ENCODE measurements at places on chromosomes 4 and X.

DNA sequence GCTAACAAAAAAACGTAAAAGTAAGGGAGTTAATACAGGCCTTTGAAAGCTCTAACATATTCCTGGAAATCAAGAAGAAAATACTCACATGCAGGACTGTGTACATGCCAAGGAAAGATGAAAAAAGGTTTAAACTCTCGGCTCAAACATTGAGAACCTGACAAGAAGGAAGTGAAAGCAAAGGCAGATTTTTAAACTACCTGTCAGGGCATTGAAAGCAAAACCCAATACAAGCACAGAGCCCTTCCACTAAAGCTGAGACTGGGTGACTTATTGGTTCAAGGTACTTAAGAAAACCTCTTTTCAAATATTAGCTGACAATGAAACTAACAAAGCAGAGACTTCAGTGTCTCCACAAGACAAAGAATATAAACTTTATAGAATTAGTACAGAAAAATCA, 313.0 kb upstream of the GRID2 start:
- DNase-seq, result no peak

DNA sequence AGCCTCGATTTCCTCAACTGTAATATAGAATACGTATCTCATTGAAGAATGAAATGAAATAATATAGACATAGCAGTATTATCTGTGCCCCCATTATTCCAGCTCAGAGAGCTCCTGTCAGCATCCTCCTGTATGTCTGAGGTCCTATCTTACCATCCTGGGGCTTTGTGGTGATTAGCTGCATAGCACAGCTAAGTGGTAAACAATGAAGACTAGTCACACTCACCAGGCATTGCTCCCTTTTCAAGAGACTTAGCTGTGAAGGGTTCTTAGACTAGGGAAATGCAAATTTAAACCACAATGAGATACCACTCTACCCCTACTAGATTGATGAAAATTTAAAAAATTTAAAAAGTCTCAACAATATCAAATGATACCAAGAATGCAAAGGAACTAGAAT, 172.9 kb downstream of the SLC39A8 start:
- no peak for DNase-seq

DNA sequence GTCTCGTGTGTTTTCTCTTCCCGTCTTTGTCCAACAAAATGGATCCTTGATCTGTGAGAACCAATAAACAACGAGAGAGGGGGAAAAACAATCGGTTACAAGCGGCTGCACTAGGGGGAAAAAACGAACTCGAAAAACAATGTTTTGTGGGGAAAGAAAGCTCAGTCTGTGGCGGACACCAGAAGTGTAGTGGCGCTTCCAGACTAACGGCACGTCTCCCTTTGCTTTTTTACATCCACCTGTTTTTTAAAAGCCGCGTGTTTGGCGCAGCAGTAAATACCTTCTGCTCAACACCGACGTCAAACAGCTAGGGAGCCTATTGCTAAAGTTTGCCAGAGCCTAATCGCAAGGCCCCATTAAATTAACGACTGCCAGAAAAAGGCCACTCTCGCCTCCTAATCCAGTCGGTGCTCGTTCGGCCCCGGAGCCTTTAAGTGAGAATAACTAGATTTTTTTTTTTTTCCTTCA, 3.3 kb downstream of the NKX6-1 start:
- no peak for DNase-seq

DNA sequence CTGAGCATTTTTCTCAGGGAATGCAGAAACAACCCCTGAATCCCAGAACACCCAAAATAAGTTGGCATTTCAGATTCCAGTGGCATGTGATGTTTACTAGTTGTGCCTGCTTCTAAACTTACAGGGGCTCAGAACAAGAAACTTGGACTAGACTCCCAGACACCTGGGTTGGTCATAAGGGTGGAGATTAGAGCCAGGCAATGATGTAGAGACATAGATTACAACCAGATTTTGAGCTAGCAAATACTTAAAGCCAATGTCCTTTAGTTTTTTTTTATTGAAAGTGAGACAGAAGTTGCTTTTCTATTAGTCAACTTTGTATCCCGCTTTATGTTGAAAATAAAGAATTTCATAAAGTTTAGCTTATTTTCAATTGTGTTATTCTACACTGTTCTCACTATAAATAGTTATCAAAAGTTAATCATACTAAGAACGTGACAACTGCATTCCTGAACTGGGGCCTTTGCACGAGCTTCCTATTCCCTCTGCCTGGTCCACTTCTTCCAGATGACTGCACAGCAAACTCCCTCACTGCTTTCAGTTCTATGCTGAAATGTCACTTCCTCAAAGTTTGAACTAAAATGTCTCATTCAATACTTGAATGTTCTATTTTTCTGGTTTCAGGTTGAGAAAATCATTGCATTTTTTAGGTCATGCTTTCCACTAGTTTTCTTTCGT, 224.7 kb upstream of the PPP1R2C start:
- no peak for DNase-seq

DNA sequence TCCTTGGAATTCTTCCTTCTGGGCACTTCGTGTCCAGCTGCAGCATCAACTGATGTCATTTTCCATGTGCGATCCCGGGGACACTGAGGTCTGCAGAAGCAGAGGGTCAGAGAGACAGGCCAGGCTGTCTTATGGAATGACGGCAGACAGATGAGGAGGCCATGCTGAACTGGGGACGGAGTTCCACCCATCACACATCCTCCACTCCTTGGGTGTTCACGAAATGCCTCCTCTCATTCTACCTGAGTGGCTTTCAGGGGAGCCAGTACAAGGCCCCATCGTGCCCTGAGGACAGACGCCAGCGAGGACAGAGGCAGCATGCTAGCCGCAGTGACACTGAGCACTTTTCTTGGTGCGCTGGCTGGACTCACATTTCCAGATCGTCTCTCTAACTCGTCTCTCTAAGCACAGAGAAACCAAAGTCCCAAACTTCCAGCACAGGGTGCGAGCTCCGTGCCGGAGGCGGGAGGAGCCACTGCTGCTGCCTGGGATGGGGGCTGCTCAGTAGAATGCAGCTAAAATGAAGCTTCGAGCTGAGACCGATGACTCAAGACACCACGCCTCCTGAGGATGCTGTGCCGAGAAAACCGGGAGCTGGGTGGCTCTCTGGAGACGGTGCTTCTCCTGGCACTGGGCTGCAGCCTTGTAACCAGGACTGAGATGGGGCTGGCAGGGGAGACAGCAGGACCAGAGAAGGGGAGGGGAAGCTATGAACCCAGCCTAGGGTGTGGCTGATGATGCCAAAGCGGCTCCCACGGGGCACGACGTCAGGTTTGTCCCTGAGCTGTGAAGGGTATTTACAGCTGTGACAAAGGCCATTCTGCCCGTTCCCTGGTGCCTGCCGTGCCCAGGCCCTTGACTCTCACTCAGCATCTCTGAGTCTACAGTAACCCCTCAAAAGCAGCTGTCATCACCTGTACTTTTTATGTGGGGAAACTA, 8.2 kb downstream of the ABLIM2 start:
- DNase-seq, result no peak

DNA sequence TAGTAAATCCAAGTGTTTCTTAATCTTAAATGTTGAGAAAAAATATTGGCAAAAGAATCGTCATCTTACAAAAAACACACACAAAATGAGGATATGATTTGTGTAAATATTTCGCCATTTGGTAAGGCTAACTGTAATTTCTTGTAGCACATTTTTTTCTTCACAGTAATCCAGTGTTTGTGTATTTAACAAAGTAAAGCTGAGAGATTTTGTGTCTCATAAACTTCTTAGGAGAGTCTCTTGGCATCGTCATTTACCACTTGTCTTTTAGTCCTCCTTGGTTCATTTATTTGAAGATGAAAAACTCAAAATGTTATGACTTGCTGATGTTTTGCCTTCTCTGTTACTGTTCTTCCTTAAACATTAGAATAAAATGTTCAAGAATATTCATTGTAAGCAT, 326.7 kb upstream of the PITX2 start:
- no peak for DNase-seq

GRCh38 chr4:101141230-101141629, 206.1 kb downstream of the PPP3CA start:
- DNase-seq, result no peak

GRCh38 chr4:173170182-173170778, 1.7 kb downstream of the GALNT7 start:
- DNase-seq, result no peak

DNA sequence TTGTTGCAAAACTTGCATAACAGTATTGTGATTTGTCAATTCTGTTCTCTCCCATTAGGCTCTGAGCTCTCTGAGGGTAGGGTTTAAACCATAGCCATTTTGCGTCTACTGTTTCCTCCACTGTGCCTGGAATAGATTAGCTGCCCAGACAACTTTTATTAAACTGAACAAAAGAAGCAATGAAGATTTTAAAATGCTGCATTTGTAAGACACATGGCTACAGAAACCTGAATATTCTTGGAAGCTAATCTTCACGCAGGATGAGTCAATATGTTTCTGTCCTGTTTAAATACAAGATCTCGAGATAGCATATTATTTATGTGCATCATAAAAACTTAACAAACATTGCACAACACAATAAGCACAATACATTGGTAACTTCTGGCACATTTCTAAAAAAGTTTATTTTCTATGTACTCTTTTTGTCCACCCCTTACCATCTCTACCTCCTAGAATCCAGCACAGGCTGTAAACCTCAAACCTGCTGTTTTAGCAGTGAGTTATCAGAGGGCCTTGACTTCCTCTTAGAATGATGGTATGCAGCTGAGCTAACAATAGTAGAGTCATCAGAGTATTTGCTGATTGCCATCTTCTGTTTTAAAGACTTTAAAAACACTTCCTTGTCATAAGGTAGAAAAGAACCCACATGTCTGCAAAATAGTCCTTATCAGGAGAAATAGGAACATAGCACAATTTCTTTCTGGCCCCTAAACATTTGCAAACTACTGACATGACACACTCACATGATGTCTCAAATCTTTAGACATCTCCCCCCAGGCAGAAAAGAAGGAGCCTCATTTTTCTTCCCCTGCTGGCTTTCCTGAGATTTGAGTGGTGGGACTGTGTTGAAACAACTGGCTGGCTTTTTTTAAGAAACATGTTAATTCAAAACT, 10.6 kb upstream of the CCNG2 start:
- no peak for DNase-seq

DNA sequence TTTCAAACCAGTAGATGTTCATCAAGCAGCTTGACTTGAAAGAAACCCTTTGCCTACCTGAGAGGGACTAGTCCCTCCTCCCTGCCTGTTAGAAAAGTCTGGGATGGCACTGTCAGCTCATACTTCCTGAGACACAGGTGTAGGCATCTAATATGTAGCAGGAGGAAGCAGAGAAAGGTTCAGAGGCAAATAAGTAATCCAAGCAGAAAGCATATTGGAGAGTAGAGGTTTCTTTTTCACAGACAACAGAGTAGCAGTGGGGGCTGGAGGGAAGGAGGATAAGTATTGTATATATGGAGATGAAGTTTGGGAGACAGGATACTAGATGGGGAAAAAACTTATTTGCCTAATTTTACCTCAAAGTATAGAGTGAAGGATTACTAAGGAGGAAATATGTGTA, 81.5 kb downstream of the FNIP2 start:
- no peak for DNase-seq

GRCh38 chrX:69150281-69150960, 14.8 kb downstream of the PJA1 start:
- no peak for DNase-seq

DNA sequence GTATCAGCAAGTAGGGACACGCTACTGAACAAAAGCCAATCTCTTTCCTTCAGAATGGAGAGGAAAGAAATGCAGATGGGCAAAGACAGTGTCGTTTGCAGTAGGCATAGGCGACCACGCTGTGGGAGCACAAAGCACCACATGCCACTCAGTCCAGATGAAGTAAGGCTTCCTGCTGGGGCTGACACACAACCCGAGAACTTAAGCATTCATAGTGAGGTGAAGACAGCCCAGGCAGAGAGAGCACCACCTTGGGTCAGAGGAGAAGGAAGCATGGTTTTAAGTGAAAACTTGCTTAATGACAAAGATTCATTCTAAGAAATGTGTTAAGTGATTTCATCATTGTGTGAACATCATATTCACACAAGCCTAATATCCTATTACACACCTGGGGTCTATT, 238.8 kb downstream of the MGST2 start:
- no peak for DNase-seq

- DNase-seq, result no peak
These were observed 61.1 kb downstream of the DCLK2 start for GRCh38 chr4:150139297-150139865.

GRCh38 chrX:105865709-105866108, 43.4 kb downstream of the NRK start:
- DNase-seq, result no peak

DNA sequence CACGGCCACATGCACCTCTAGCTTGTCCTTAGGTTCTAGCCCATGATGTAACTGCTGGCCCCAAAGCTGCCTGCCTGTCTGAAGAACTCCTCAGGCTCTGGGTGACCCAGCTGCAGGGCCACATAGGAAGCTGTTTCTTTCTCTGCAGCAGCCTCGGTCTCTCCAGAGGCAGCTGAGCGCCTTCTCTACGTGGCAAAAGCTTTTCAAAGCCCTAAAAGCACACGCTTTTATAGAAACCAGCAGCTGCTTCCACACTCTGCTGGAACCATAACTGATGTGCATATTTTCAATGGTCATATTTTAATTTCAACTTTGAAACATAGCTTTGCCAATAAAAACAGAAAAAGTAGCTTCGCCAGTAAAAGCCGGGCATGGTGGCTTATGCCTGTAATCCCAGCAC, 37.4 kb downstream of the FAM53A start:
- no peak for DNase-seq

- DNase-seq, result no peak
These were observed 50.0 kb downstream of the FGFBP1 start for GRCh38 chr4:15888515-15888914.

DNA sequence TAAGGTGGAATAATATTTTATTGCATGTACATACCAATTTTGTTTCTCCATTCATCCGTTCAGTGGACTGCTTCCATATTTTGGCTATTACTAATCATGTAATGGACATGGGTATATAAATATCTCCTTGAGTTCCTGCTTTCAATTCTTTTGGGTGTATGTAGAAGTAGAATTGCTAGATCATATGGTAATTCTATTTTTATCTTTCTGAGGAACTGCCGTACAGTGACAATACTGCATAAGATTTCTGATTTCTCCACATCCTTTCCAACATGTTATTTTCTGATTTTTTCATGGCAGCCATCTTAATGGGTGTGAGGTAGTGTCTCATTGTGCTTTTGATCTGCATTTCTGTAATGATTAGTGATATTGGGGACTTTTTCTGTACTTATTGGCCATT, 19.2 kb downstream of the ALPK1 start:
- DNase-seq, result no peak

DNA sequence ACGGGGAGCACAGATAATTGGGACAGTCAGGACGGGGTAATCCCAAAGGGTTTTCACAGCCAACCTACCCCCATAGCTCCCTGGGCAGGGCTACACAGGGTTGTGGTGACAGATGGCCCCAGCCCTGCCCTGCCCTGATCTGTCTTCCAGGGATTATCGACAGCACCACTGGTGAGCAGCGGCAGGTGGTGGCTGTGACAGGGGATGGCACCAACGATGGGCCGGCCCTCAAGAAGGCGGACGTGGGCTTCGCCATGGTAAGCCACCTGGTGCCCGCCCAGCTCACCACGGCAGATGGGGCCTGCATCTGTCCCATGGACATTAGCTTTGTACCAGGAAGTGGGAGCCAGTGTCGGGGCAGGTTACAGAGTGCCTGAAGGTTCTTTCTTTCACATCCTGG, 39.3 kb downstream of the ATP2B3 start:
- no peak for DNase-seq

- no peak for DNase-seq
These were observed 477.6 kb downstream of the PACRGL start for GRCh38 chr4:21177871-21178270.
